GDM1 (cell line): ENCODE measurements at places on chromosomes 5 and 9.

DNA sequence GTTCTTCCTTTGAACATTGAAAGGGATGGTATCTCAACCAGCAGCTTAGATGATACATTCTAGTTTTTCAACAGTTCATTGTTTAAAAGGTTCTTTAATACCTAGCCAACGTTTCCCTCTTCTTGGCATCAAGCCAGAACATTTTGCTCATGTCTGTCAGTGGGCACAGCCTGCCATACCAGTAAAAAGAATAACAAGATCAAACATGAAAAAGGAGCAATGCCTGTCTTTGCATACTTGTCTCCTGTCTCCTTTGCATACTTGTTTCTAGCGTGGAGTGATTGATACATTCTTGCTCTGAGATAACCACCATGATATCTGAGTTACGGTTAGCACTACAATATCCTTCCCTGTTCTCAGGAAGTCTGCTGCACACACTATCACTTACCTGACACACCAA is 248.6 kb upstream of the DAPK1 start:
- no peak for DNase-seq

- DNase-seq = no peak
These were observed 34.9 kb downstream of the NSA2 start for GRCh38 chr5:74801941-74802340.

GRCh38 chr5:67591491-67591890 is 394.9 kb upstream of the CD180 start:
- no peak for DNase-seq

- DNase-seq = no peak
These were observed 164.0 kb downstream of the TTC39B start for GRCh38 chr9:15142878-15143534.

DNA sequence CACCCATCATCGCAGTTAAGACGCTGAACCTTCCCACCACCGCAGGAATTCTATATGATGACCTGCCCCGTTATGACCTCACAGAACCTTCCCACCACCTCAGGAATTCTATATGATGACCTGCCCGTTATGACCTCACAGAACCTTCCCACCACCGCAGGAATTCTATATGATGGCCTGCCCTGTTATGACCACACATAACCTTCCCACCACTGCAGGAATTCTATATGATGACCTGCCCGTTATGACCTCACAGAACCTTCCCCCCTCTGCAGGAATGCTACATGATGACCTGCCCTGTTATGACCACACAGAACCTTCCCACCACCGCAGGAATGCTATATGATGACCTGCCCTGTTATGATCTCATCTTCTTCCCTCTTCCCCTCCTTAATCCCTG is 64.3 kb downstream of the IRX1 start:
- DNase-seq = no peak

DNA sequence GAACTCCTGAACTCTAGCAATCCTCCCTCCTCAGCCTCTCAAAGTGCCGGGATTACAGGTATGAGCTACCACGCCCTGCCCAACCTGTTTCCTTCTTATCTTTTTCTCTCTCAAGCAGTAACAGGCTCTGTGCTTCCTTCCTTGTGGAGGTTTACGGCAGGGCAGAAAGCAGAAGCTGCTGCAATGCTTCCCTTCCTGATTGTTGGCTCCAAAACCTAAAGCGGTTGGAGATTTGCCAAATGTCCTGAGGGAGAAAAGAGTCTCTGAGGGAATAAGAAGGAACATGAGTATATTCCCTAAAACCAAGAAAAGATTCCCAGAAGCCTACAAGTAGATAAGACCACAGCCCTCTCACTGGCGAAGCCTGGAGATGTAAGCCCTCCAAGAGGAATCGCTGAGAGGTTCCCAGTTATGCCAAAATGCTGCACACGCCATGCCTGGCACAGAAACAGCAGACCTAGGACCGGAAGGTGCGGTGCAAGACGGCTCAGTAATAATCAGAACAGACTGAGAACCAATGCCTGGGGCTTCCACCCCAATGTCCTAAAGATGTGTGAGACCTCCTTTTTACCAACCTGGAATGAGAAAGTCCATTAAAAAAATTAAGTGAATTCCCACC is 73.2 kb downstream of the APTX start:
- DNase-seq = peak; percentile 5

DNA sequence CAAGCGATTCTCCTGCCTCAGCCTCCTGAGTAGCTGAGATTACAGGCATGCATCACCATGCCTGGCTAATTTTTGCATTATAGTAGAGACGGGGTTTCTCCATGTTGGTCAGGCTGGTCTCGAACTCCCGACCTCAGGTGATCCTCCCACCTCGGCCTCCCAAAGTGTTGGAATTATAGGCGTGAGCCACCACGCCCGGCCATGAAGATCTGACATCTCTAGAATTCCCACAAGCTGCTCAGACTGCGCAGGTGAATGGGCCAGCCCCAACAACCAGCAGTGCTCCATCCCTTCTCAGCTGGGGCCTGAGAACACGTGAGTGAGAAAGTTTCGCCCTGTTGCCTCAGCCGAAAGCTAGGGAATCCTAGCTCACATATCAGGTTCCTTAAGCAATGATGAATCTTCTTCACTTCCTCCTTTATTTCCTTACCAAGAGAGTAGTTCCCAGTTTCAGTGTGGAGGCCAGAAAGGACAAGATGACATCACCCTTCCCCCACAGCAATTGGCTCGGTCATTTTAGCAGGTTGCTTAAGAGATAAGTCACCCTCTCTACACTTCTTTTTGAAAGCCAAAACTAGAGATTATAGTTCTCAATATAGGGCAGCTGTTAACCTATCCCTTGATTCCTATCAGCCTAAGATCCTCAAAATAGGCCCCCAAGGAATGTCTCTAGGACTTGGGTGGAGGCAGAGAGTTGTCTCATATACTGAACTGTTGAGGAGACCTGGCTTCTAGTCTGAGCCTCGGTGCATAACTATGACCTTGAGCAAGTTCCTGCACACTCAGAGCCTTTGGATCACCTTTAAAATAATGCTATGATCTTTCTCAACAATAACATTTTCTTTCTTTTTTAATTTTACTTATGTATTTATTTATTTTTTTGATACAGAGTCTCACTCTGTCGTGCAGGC is 23.9 kb upstream of the PPP2CA start:
- no peak for DNase-seq

GRCh38 chr5:118115791-118116190 is 872.6 kb downstream of the DTWD2 start:
- no peak for DNase-seq

GRCh38 chr5:30287890-30288289 is 905.6 kb upstream of the CDH6 start:
- DNase-seq = no peak

DNA sequence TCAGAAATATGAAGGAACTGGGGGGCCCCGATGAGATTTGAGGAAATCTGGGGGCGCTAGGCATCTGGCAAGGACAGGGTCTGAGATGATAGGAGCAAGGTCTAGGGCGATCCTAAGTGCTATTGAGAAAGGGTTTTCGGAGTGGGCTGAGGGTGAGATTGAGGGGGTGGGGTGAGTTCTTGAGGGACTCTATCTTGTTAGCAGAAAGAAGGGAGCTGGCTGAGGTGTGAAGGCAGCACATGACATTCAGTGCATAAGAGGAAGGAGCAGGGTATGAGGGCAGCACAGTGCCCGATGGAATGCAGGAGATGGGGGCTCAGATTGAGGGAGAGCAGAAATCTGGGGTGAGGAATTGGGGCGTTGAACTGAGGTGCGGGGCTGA is 640 bp downstream of the TRIM32 start:
- no peak for DNase-seq

DNA sequence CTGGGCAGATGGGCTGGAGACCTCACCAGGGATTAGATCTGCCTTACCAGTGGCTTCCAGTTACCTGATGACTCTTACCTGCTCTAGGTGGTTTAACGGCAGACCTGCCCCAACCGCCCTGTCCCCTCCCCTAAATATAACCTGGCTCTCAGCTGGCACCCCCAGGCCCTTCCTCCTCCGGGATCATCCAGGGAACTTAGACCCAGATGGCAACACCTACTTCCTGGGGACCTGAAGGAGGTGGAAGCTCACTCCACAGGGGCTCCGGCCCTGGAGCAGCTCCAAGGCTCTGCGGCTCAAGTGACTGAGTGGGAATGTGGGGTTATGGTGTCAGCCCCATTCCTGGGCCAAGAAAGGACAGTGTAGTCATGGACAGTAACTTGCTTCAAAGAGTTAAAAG is 130.4 kb downstream of the OLFM1 start:
- DNase-seq = no peak

- DNase-seq = no peak
These were observed 381.5 kb upstream of the MPDZ start for GRCh38 chr9:13661014-13661413.

GRCh38 chr5:8517456-8517855 is 648.5 kb downstream of the MTRR start:
- DNase-seq = no peak

GRCh38 chr5:148532969-148533670 is 121.2 kb downstream of the HTR4 start:
- no peak for DNase-seq

GRCh38 chr5:1887588-1888360 is 5.0 kb upstream of the IRX4 start:
- DNase-seq = no peak

- no peak for DNase-seq
These were observed 131.6 kb upstream of the RASA1 start for GRCh38 chr5:87136096-87136495.

- no peak for DNase-seq
These were observed 125.8 kb downstream of the ZNF354C start for GRCh38 chr5:179185941-179186411.

- no peak for DNase-seq
These were observed 65.9 kb downstream of the PRDM6 start for GRCh38 chr5:123154886-123155445.

DNA sequence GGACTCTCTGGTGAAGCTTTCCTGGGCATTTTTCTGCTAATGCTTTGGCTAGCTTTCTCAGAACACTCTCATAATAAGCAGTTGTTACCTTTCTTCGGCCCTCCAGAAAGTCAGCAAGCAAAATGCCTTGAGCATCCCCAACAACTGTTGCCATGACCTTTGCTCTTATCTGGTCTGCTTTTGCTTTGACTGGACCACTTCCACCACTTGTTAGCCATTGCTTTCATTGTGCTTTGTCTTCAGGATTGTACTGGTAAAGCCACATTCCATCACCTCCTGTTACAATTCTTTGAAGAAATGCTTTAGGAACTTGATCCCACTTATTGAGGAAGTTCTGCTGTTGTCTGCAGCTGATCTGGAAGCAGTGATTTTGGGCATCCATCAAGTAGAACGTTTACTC is 35.7 kb downstream of the RAD50 start:
- no peak for DNase-seq

GRCh38 chr9:86481466-86481865 is 127.3 kb upstream of the TUT7 start:
- no peak for DNase-seq

- DNase-seq = no peak
These were observed 31.2 kb downstream of the C9 start for GRCh38 chr5:39333104-39333503.

GRCh38 chr5:307794-308579 is 13.5 kb upstream of the AHRR start:
- DNase-seq = no peak

GRCh38 chr5:111929867-111930266 is 172.9 kb upstream of the NREP start:
- no peak for DNase-seq

DNA sequence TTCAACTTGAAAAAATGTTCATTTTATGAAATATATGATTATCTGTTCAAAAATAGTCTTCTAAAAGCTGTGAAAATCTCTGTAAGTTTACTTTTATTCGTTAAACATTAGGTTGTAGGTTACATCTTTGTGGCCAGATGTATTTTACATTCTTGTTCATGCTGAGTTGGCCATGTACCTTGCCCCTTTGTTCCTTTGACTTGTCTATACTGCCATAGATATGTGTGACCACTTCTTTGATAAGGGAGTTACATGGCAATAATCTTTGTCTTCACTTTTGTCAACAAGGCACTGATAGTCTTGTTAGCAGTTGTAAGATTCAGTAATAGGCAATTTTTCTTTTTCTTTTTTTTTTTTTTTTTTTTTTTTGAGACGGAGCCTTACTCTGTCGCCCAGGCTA is 15.9 kb downstream of the SEC24A start:
- no peak for DNase-seq

- no peak for DNase-seq
These were observed 38.3 kb downstream of the SAR1B start for GRCh38 chr5:134594336-134594735.

GRCh38 chr5:4905674-4906520 is 234.2 kb upstream of the ADAMTS16 start:
- no peak for DNase-seq

GRCh38 chr9:106963684-106964083 is 100.7 kb downstream of the ZNF462 start:
- no peak for DNase-seq

- no peak for DNase-seq
These were observed 73.9 kb downstream of the WNK2 start for GRCh38 chr9:93257808-93258331.

- DNase-seq = no peak
These were observed 24.1 kb upstream of the CDH9 start for GRCh38 chr5:27062451-27062850.

GRCh38 chr5:123559434-123559775 is 47.4 kb downstream of the CSNK1G3 start:
- DNase-seq = no peak

GRCh38 chr5:142399891-142400290 is 75.1 kb upstream of the SPRY4 start:
- DNase-seq = no peak

DNA sequence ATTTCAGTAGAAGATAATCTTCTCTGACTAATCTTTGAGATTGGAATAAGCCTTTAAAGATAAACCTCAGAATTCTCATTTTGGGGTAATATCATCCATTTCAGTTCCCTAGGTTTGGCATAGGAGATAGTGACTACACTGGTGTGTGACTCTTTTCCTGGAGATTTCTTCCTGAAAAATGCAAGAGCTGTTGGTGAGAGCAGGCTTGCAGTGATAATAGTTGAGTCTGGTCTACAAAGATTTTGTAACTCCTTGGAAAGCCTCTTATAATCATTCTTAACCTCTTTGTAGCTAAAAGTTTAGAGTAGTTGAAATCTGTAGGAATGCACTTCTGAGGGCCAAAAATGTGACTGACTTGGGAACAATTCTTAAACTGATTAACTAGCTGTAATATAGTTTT is 23.4 kb downstream of the RANBP17 start:
- DNase-seq = no peak

- DNase-seq = no peak
These were observed 181.1 kb upstream of the ELAVL2 start for GRCh38 chr9:24007185-24007584.

- DNase-seq = peak; percentile 39
These were observed 992 bp downstream of the SETD9 start for GRCh38 chr5:56910210-56910965.

DNA sequence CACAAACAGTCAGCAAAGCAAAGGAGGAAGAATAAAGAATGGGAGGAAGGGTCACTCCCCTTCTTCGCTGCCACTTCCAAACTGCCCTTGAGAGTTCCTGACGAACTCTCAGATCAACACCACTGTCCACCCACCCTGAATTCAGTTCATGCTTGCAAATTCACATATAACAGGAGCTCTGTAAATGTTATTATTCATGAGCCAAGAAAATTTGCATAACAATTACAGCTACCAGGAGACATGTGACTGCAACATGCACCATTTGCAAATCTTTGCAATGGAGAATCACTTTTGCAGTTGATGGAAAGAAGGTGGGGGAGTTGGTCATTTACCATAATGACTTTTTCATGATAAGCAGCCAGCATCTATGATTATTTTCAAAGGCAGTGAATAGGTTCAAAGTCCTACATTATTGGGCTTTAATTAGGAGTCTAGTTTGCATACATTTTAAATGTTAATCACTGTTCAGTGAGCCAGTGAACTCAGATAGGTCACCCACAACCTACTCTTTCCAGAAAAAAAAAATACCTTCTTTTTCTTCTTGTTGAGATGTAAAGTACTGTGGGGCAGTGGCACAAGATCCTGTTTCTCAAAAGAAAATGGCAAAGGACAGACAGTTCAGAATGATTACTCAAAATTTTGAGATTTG is 149.7 kb downstream of the CAAP1 start:
- DNase-seq = no peak
